ENCODE measurements at places on chromosomes 16 and 17.

GRCh38 chr16:57998992-57999365, 1.5 kb downstream of the ZNF319 start:
- DNase-seq = no peak

DNA sequence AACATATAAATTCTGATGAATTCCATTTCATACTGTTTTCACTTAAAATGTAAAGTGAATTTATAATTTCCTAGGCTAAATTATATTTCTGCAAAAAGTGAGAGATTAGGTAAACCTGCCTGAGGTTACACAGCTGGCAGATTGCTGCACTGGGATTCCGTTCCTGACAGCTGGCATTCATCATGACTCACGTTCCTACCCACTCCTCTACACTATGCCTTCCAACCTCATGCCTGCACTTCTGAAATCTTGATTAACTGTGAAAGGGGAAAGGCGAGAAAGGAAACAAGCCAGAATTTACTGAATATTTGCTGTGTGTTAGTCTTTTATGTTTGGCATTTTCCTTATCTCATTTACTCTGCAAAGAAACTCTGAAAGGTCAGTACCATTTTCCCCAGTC, 73.3 kb upstream of the MON1B start:
- DNase-seq = no peak

- no peak for DNase-seq
Observed at GRCh38 chr17:8481089-8481488, 45.4 kb downstream of the NDEL1 start.

GRCh38 chr16:51151961-51152663, 1.0 kb upstream of the SALL1 start:
- peak; percentile 88 for DNase-seq

DNA sequence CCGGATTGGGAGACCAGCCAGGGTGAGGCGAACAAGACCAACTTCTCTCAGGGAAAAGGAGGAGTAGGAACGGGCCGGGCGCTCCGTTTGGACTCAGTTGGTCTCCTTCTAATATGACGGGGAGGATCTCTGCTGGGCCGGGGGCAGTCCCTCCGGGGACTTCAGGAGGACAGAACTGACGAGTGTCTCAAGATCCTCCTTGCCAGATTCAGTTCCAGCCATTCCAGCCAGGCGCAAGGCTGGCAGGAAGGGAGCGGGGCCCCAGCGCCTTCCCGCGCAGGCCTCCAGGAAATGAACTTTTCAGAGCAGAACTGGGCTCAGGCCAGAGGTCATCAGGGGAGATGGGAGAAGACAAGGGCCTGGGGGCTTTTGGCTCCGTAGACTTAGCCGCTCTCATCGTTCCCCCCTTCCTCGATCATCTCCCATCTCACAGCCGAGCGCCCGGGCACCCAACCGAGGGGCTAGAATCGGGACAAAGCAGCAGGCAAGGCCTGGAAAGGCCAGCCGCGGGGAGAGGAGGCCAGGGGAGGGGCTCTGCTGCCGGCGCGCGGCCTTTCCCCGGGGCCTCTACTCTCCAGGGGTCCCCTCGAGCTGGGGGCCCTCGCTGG, 1.6 kb downstream of the ZNF423 start:
- DNase-seq = no peak

DNA sequence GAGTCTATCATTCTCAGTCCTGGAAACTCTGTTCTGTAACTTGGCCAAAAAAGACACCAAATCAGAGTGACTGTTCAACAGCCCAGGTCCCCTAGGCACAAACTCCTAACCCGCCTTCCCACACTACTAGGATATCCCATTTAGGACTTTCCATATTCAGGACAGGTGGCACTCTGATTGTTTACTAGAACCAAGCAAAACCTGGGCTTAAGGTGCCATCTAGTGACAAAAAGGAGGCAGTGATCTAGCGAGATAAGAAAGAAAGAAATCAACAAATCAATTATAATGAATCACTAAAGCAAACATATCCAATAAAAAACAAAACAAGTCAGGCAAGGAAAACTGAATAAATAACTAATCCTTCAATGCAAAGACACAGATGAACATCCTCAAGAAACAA, 203.9 kb downstream of the CEP112 start:
- no peak for DNase-seq

DNA sequence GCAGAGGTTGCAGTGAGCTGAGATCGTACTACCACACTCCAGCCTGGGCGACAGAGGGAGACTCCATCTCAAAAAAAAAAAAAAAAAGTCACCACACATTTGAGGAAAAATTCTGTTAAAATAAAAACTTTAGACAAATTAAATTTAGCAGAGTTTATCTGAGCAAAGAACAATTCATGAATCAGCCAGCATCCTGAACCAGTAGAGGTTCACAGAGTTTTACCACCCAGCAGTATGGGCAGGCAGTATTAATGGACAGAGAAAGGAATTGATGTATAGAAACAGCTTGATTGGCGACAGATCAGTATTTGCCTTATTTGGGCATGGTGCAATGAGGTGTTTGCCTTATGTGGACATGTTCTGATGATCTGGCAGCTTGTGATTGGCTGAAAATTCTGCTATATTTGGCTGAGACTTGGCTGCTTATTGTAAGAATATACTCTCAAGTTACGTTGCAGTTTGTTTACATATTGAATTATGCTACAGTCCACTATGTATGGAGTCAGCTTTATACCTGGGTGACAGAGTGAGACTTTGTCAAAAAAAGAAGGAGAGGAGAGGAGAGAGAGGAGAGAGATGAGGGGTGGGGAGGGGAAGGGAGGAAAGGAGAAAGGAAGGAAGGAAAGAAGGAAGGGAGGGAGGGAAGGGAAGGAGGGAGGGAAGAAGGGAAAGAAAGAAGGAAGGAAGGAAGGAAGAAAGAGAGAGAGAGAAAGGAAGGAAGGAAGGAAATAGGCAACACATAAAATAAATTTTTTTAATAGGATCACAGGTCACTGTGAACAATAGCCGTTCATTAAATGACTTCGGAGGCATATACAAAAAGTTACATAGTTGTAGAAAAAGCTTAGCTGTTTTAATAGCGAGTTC, 14.6 kb downstream of the ABCC3 start:
- DNase-seq = no peak

DNA sequence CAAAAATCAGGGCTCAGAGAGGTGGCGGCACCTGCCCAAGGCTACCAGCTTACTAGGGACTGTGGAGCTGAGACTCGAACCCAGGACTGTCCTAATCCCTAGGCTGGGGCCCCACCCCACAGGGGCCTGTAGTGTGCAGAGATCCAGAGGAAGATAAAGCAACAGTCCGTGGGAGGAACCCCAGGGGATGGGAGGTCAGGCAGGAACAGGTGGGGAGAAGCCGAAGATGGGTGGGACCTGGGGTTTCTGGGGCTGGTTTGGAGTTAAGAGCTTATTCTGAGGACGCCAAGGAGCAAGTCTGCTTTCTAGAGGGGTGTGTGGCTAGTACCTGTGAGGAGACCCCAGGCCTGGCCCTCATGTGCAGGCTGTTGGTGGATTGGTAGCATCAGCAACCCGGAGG, 14.9 kb downstream of the C16orf74 start:
- DNase-seq = no peak

- no peak for DNase-seq
Observed at GRCh38 chr16:67104061-67104460, 5.7 kb upstream of the PHAF1 start.

GRCh38 chr17:70166615-70167014, 2.7 kb upstream of the KCNJ2 start:
- DNase-seq = no peak

- no peak for DNase-seq
Observed at GRCh38 chr16:68033101-68033500, 10.0 kb downstream of the DUS2 start.

DNA sequence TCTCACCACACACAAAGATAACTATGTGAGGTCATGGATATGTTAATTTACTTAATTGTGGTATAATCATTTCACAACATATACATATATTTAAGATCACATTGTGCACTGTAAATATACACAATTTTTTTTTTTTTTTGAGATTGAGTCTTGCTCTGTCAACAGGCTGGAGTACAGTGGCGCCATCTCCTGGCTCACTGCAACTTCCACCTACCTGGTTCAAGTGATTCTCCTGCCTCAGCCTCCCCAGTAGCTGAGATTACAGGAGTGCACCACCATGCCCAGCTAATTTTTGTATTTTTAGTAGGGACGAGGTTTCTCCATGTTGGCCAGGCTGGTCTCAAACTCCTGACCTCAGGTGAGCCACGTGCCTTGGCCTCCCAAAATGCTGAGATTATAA, 11.5 kb upstream of the PRSS54 start:
- DNase-seq = no peak

DNA sequence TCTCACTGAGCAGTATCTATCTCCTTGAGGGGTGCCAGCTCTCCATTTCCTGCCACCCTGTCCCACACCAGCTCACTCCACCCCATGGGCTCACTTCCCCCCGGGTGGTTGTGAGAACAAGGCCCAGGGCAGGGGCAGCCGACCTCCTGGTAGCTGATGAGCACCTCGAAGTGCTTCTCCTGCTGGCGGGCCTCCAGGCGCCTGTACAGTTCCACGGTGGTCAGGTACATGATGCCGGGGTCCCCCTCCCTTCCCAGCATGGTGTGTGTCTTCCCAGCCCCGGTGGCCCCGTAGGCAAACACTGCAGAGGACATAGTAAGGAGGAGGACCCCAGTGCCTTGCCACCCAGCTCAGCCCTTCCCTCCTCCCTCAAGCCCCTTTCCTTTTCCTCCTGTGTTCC, 12.5 kb downstream of the KIF18B start:
- DNase-seq = peak; percentile 60

GRCh38 chr17:41812381-41813151, at the start of gene FKBP10:
Gene FKBP10, plus strand, starts transcription at chr17:41813004. Its CDS starts 31 bp downstream, at chr17:41813035.
- DNase-seq = peak; percentile 93

GRCh38 chr16:75555213-75555706, 792 bp downstream of the TMEM231 start:
- DNase-seq = peak; percentile 81

DNA sequence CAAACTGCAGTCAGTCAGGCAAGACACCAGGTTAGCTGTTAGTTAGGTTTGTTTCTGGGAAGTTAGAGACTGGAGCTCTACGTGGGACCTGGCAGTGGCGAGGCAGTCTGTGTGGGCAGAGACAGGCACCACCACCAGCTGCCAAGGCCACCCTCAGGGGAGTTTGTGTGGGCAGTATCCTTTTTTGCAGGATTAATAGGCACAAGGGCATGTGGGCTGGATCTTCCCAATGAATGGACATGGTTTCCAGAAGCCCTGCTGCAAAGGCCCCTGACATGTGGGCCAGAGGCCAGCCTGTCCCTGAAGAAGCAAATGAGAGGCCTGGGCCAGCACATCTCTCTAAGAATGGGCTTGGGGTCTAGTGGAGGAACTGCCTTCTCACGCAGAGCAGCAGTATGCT, 19.2 kb upstream of the SREBF1 start:
- no peak for DNase-seq

DNA sequence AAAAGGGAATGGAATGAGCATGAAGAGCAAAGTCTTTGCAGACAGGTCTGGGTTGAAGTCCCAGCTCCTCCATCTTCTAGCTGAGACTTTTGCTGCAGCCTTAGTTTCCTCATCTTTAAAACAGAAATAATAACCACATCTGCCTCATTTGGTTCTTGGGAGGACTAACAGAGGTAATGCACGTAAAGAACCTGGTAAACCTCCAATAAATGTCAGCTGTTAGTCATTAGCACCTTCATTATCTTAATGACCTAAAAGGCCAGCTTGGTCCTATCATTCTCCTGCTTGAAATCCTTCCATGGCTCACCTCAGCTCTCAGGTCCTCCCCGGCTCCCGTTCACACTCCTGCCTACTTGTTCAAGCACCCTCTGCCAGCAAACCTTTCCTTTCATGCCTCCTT, 51.8 kb downstream of the SKAP1 start:
- DNase-seq = no peak

- DNase-seq = no peak
Observed at GRCh38 chr17:36657763-36658490, 56.5 kb downstream of the MRM1 start.

GRCh38 chr16:23539984-23540816, 16.9 kb downstream of the EARS2 start:
- DNase-seq = no peak

GRCh38 chr17:78341559-78342448, 18.1 kb downstream of the SOCS3 start:
- DNase-seq = peak; percentile 88

DNA sequence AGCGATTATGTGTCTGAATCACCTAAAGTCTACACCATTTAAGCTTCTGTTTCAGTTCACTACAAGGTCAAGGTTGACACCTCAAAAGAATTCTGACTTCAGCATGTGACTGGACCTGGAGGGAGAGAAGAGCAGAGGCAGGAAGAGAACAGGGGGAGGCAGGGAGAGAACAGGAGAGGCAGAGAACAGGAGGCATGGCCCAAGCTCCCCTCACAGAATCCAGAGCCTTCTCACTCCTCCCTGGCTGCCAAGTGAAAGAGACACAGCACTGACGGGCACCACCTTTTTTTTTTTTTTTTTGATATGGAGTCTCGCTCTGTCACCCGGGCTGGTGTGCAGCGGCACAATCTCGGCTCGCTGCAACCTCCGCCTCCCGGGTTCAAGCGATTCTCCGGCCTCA, 11.4 kb downstream of the GGA2 start:
- DNase-seq = no peak

GRCh38 chr16:89618109-89618998, 4.9 kb downstream of the DPEP1 start:
- no peak for DNase-seq

DNA sequence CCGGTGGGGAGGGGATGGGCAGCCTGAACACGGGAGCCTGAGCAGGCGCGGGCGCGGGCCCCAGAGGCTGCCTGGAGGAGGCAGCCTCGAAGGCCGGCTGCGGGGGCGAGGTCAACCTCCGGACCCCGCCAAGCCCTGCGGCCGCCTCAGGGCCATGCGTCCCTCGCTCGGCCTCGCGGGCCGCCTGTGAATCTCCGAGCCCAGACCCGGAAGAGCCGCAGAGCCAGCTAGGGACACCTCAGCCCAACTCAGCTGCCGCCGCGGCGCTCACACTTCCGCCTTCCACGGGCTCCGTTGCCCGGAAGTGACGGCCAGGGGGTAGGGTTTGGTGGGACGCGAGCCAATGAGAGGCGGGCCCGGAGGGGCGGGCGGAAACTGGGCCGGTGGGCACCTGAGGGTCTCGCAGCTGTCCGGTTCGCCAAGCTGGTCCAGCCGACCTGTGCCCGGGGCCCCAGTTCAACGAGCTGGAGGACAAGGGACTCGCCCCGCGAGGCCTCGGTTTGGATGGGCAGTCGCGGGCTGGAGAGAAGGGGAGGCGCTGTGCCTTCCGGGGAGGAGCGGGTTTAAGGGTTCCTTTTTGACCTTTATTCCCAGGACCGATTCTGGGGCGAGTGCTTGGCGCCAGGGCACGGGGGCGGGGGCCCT, at the start of gene SLC38A10:
SLC38A10 (minus strand) TSS at position 277 of the 645 bp plus-strand sequence. CDS start 386 bp downstream, outside the sequence.
- DNase-seq = peak; percentile 96

GRCh38 chr16:58021661-58022551, 3.6 kb upstream of the MMP15 start:
- peak; percentile 55 for DNase-seq

GRCh38 chr16:10631886-10632285, 51.5 kb upstream of the EMP2 start:
- no peak for DNase-seq

- DNase-seq = no peak
Observed at GRCh38 chr17:43543300-43543699, 2.8 kb downstream of the ETV4 start.

Data from left forelimb (tissue), 1 donor.